ENCODE measurements at places on chromosomes 1 and 21.

GRCh38 chr1:110555807-110556470 lies 37.0 kb upstream of the KCNA10 start:
- DNase-seq = peak; percentile 88

GRCh38 chr1:234114648-234115307 lies 210.3 kb downstream of the SLC35F3 start:
- no peak for DNase-seq

- DNase-seq = no peak
Measured at GRCh38 chr1:229339520-229339919, 3.3 kb downstream of the CCSAP start.

DNA sequence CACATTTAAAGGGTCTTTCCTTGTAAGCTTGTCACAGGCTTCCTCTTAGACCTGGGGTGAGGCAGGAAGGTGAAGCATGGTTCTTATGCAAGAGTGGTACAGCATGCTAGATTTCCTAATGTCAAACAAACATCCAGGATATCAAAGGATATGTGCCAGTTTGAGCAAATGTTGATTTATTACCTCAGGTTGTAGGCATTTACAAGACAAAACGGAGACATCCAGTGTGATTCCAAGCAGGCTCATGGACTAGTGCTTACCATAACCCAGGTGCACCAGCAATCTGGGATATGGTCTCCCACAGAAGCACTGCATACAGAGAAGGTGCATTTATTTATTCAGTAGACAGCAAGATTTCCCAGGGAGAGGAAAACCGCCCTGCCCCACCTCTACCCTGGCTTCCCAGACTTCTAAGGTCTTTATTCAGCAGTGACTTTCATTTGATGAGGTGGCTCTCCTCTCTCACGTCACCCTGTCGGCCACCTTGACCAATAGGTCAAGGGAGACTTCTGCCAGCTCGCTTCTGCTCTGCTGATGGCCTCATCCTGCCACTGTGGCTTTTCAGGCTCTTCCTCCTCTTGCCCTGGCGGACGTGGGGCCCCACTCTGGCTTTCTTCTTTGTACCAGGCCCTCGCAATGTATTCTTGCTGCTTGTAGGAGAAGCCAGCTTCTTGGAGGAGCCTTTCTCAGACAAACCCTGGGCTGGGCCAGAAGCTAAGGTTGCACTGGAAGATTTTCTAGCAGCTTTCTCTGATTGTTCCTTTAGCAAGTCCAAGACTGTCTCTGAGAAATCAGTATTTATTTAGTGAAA lies 25.6 kb downstream of the HHIPL2 start:
- no peak for DNase-seq

GRCh38 chr1:188735567-188735966 lies 1742.1 kb downstream of the BRINP3 start:
- DNase-seq = no peak

- DNase-seq = peak; percentile 19
Measured at GRCh38 chr1:37391211-37392011, 83.0 kb upstream of the ZC3H12A start.

GRCh38 chr21:25584833-25585676 lies 22.2 kb downstream of the MRPL39 start:
- DNase-seq = no peak

DNA sequence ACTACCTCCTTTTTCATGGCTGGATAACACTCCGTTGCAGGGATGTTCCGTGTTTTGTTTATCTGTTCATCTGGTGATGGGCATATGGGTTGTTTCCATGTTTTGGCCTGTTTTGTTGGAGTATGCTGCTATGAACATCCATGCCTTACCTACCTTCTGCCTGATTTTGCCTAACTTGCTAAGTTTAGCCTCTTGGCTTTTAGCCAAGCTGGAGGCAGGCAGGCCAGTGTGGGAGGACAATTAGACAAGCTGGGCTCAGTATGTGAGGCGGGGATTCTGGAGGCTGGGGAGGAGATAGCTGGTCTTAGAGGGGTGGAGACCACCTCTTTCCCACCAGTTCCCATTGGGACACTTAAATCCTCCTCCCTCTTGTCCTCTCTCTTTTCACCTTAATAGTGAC lies 98.4 kb upstream of the WNT4 start:
- no peak for DNase-seq

DNA sequence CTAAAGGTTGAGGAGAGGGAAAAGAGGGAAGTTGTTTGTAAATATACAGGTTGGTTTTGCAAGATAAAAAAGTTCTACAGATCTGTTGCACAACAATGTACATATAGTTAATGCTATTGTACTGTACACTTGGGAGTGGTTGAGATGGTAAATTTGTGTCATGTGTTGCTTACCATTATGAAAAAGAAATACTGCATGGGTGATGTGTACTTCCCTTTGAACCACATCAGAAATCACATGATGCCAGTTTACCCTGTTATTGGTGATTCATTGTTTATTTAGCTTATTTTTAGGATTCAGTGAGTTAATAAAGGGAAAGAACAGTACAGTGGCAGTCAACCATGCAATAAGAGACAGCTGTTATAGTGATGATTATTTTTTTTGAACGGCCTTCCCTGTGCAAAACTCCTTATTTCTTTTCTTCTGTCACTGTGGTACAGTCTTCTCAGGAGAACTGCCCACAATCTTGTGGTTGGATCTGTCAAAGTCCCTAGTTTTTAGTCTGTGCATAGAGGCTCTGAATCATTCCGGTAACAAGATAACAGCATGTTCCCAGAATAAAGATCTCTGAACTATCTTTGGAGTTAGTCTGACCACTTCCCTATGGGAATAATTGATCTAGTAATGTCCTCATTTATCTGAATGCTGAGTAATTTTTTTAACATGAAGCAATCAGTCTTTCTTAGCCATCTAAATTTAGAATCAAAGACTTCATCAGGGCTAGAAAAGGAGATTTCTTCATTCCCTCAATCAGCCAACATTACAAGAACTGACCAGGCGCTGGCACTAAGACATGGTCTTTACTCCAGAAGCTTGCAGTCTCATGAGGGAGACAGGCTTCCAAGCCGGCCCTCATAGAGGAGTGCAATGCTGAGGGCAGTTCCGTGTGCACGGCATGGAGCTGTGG lies 84.2 kb downstream of the SH3GLB1 start:
- DNase-seq = no peak

- no peak for DNase-seq
Measured at GRCh38 chr1:200819726-200820125, 53.1 kb upstream of the GPR25 start.

- no peak for DNase-seq
Measured at GRCh38 chr21:30605968-30606367, 5.1 kb downstream of the KRTAP22-1 start.

- DNase-seq = no peak
Measured at GRCh38 chr1:244324176-244324883, 127.4 kb downstream of the ADSS2 start.

DNA sequence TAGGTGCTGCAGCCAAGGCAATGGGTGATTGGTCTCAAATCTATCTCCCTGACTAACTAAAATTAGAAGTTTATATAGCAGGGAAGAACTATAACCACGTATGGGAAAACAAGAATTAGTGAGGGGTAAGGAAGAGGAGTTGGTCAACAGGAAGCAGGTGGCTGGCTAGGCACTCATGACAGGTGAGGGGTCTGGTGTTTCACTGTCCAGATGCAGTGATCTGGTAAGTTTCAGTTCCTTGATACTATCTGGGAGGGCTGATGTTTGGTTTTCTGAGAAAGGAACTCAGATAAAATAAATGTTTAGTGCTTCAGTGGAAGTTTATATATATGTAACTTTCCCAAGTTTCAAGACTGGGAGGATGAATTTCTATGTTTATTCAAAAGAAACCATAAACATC lies 11.6 kb upstream of the POU2F1 start:
- DNase-seq = no peak

- no peak for DNase-seq
Measured at GRCh38 chr1:233935297-233935868, 30.9 kb downstream of the SLC35F3 start.

GRCh38 chr21:40846103-40846502 lies 855 bp downstream of the DSCAM start:
- DNase-seq = no peak

DNA sequence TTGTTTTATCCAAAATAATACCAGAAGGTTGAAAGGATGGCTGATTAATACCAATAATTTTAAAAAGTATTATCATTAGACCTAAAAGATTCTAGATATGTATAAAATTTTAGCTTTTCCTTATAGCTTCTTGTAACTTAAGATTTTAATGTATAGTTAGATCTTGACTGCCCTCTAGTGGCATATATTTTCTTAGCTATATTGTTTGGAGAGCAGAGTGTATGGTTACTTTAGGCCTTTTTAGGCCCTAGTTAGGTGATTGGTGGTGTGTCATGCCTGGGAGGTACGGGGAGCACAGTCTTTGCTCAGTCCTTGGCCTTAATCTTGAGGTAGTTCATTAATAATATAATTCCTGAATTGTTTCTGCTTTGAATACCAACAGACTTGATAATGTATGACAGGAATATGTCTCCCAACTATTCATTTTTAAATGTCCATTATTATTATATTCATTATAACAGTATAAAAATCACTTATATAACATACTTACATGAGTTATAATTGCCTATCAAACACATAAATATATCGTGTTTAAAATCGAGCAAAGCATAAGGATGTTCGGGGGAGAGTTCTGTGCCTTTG lies 328.4 kb downstream of the ZP4 start:
- no peak for DNase-seq

DNA sequence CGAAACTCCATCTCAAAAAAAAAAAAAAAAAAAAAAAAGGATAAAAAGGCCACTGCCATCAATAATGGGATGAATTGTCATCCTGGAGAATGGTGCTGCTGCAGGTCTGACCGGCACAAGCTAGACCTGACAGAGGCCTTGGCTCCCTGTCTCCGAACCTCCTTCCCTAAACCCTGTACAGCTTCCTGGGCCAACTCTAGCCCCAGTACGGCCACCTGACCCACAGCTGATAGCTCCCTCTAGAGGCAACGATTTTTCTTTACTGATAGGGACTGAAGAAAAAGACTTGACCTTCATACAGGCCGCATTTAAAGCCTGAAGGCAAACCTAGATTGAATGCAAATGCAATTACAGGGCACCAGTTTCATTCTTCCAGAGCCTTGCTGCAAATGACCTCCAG lies 30.7 kb downstream of the NOL9 start:
- DNase-seq = no peak

DNA sequence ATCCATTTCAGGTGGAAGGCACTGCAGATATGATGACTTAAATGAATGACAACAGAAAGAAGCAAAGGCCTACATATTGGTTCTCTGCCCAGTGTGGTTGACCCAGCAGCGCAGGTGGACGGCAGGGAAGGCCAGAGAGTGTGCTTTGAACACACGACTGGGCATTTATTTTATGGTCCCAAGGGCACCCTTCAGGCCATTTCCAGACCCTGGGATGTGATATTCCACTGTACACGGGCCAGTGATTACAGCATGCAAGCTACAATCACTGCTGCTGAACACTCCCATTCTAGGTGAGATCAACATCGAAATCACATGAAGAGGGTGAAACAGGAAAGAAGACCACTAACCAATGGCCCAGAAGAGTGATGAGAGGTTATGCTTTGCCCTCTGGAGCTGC lies 33.8 kb downstream of the PCNX2 start:
- DNase-seq = no peak

- DNase-seq = no peak
Measured at GRCh38 chr1:30042438-30043147, 680.8 kb downstream of the MATN1 start.

DNA sequence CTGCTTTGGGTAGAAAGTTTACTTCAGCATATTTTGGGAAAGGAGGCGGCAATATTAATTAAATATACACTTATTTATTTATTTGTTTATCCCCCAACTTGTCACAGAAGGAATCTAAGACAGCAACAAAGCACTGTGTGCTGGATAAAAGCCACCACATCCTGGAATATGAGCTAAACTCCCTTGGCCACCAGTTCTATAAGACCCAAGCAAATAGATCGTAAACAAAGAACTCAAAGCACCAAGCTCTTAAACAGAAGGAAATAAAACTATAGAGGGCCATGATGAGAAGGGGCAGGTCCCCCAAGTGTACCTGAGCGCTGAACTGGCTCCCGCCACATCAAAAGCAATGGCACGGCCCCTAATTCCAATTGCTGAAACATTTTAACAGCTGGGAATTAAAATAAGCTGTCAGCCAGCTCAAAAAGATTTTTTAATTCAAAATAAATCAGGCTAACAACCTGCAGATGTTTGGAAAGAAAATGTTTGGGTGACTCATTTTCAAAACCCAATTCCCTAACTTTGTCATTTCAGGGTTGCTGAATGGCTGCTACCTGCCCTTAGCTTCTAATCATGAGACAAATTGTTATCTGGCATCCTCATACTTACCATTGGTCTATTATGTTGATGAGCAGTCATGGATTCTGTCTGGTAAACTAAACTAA lies 127.1 kb downstream of the SLC30A10 start:
- no peak for DNase-seq

GRCh38 chr1:165369255-165369848 lies 12.8 kb upstream of the LMX1A start:
- DNase-seq = peak; percentile 42

DNA sequence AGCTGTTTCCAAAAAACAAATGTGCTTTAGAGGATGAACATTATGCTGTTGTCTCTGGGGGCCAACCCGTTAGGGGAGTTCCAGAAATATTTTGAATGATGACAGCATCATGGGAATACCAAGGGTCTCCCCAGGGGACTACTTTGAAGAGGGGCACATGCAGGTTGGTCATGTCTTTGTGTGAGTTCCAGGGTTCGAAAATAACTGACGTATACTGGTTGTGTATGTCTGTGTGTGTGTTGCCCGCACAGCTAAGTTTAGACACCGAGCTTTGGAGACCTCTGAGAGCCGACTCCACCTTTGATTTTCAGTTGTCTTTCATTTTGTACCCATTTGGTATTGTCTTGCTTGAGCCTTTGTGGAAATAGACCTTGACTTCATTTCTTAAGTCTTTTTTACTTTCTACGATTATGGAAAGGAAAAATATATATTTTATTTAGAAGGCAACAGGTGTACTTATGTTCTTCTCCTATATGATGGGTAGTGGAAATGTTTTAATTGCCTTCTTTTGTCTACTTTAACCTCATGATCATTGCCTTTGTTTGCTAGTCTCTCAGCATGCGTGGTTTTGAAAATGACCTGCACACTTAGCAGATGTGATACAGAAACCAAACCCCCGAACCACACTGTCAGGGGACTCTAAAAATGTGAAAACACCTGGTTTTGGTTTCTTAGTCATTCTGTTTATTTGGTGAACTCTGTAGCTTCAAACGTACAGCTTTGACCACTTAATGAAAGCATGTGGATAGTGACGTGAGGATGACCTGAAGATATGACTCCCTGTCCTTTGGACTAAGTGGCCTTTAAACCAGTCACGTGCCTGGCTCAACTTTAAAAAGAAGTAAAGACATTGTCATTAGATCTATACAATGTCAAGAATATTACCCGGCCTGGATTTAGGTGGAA lies 56.5 kb downstream of the GALNT2 start:
- no peak for DNase-seq

DNA sequence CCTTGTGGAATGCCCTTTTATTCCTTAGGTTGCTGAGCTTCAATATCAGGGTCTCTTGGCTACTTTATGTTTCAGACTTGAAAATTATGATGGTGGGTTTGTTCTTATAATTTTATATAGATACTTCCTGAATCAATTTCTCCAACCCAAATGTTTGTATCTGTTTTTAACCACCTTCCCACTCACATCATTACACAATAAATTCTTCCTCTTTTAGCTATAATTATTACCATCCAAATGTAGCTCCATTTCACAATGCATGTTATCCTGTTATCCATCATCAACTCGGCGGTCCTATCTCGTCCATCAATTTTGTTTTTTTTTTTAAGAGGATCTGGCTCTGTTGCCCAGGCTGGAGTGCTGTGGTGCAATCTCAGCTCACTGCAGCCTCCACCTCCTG lies 357.6 kb upstream of the ZP4 start:
- DNase-seq = no peak

- no peak for DNase-seq
Measured at GRCh38 chr1:223726380-223727001, 14.2 kb downstream of the CAPN2 start.

GRCh38 chr1:234683861-234684632 lies 74.1 kb upstream of the IRF2BP2 start:
- DNase-seq = no peak
